Cardiac fibroblast (primary cell): ENCODE measurements at places on chromosomes 16 and 17.

DNA sequence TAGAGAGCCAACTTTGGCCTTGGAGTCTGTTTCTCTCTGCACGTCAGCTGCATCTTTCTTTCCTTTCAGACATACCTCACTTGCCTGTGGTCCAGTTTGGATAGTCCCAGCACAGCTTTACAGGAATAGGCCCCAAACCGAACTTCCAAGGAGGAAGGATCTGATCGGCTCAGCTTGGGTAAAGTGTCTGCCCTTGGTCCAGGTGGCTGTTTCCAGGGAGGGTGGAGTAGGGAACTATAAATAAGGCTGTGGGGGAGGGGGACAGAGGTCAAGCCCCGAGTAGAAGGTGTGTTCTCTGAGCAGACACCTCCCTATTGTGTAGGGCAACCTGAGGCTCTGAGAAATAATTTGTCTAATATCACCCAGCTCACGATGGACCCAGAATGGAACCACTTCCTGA is 29.2 kb upstream of the NKD1 start:
- no peak for DNase-seq

GRCh38 chr16:11161974-11162373 is 94.0 kb downstream of the SOCS1 start:
- no peak for DNase-seq

DNA sequence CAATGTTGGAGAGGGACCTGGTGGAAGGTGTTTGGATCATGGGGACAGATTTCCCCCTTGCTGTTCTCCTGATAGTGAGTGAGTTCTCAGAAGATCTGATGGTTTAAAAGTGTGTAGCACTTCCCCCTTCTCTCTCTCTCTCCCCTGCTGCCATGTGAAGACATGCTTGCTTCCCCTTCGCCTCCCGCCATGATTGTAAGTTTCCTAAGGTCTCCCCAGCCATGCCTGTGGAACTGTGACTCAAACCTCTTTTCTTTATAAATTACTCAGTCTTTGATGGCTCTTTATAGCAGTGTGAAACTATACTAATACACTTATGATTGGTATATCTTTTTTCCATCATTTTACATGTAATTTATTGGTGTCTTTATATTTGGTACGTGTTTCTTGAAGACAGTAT is 13.4 kb downstream of the ADGRG5 start:
- DNase-seq = no peak

- DNase-seq = no peak
Observed at GRCh38 chr16:81008505-81008789, 1.4 kb downstream of the CENPN start.

GRCh38 chr16:23384878-23385277 is 68.1 kb downstream of the COG7 start:
- no peak for DNase-seq

GRCh38 chr17:65618516-65618915 is 57.1 kb upstream of the AXIN2 start:
- no peak for DNase-seq

DNA sequence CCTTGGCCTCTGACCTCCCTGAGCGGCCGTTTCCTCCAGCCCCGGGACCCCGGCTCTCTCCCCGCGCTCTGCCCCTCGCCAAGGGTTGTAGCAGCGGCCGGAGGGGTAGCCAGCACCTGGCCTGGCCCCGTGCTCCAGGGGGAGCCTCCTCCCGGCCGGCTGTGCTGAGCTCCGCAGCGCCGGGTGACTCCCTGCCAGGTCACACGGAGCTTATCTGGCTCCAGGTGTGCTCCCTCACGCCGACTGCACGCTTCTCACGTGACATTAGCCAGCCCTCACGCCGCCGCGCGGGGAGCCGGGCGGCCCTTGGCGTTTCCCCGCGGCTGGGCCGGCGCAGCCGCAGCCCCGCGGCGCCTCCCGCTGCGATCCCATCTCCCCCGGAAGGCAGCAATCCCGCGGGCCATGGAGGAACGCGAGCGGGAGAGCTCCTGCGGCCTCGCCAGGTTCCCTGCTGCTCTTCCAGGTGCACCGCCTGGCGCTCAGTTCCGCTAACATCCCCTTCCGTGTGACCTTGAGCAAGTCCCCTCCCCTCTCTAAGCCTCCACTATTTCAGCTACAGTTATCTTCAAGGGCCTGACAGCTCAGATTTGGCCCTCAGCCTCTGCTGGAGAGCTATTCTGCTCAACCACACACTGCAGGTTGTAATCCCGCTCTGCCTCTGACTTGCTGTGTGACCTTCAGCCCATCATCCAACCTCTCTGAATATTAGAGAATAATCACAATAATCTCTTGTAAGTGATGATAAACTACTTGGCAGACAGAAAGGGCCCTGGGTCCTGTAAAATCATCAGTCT is 3.4 kb downstream of the MYO18A start:
- DNase-seq = peak; percentile 16

GRCh38 chr17:17751489-17752088 is 70.3 kb downstream of the RAI1 start:
- DNase-seq = no peak

GRCh38 chr16:84508502-84508901 is 4.0 kb upstream of the MEAK7 start:
- no peak for DNase-seq

GRCh38 chr16:29321000-29321393 is 85.5 kb downstream of the NPIPB11 start:
- DNase-seq = no peak

DNA sequence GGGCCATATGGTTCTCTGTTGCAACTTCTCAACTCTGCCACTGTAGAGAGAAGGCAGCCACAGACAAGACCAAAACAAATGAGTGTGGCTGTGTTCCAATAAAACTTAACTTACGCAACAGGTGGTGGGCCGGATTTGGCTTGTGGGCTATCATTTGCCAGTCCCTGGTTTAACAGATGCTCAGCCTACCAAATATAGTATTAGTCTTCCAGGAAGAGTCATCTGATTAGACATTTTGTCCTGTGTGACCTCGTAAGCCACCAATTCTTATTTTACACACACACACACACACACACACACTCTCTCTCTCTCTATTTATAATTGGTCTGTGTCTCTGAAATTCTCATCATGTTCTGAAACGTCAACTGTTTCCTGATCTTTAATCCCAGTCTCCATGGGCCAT is 245.9 kb downstream of the XYLT1 start:
- DNase-seq = peak; percentile 69

DNA sequence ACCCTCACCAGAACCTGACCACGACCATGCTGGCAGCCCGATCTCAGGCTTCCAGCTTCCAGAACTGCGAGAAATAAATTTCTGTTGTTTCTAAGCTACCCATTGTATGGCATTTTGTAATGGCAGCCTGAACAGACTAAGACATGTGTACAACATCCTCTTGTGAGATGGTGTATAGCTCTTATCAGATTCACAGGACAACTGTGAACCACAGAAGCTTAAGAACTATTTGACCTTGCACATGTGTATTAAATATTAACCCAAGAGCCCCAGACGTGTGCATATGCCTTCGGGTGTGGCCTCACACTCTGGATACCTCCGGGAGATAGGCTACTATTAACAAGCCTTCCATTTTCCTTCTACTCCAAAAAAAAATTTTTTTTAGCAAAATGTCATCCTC is 248.9 kb downstream of the SLC39A11 start:
- DNase-seq = no peak

- no peak for DNase-seq
Observed at GRCh38 chr17:2931876-2932275, 131.5 kb downstream of the OR1D5 start.

GRCh38 chr17:65455972-65456343 is 105.5 kb downstream of the AXIN2 start:
- peak; percentile 21 for DNase-seq

- DNase-seq = peak; percentile 40
Observed at GRCh38 chr17:74840989-74841666, 18.6 kb downstream of the GRIN2C start.

GRCh38 chr17:82021107-82021899 is 1.4 kb downstream of the CENPX start:
- peak; percentile 79 for DNase-seq
